ENCODE measurements at places on chromosomes 2 and 18.

DNA sequence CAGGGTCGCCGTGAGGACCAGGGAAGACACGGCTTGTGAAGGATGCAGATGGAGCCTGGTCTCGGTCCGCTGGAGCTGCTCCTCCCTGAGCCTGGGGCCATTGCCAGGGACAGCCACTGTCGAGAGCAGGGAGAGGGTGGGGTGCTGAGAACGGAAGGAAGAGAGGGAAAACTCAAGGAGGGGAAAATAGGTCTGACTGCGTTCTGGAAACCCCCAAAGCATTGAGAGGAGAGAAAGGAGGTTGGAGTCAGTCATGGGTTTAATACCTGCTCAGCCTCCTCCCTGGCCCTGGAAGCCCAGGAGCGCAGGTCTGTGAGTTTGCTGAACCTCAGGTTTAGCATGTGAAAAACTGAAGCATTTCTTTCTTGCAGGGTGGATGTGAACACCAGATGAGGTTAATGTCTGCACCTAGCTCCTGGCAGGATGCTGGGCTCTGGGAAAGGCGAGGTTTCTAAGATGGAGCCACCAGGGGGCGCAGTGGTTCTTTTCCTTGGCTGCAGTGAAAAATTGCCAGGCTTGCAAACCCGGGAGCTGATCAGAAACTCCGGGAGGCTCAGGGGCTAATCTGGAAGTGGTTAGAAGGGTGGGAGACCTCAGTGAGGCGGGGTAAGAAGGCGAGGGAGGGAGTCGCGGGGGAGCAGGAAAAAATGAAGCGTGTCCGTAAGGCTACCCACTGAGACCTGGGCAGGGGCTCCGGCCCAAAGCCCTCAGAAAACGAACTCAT, 33.6 kb upstream of the RNF149 start:
- DNase-seq = no peak

- peak; percentile 4 for DNase-seq
These were observed 27.7 kb upstream of the ACTR2 start for GRCh38 chr2:65199891-65200290.

DNA sequence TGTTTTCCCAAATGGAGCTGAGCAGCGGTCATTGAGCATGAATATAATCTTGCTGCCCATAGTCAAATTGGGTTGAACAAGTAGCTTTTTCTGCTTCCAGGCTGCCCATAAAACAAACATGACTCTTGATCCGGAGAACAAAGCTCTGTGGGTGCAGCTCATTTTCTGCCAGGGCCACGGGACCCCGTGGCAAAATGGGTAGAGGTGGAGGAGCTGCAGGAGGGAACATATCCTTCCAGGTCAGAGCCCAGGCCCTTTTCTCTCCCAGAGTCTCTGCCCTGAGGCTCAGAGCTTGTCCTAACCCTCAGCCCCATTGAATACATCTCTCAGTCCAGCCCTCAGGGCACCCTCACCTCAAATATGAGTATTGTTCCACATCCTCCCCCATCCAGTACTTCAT, 151.6 kb upstream of the TWIST2 start:
- DNase-seq = no peak

DNA sequence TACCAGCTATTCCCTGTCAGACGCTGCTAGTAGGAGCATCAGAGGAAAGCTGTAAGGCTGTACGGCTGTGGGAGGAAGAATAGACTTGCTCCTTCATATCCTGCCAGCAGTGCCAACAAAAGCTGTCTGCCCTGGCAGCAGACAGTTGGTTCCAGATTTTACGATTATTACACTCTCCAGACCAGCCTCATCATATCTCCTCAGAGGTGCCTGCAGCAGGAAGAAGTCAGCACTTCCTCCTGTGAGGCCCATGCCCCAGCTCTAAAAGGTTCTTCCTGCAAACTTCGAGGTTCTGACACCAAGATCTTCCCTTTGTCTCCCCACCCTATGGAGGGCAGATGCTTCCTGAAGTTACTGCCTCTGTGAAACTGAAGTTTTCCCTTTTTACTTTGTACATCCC, 537.7 kb upstream of the PKDCC start:
- DNase-seq = no peak

- DNase-seq = no peak
These were observed 659 bp downstream of the FAM210A start for GRCh38 chr18:13725566-13726231.

DNA sequence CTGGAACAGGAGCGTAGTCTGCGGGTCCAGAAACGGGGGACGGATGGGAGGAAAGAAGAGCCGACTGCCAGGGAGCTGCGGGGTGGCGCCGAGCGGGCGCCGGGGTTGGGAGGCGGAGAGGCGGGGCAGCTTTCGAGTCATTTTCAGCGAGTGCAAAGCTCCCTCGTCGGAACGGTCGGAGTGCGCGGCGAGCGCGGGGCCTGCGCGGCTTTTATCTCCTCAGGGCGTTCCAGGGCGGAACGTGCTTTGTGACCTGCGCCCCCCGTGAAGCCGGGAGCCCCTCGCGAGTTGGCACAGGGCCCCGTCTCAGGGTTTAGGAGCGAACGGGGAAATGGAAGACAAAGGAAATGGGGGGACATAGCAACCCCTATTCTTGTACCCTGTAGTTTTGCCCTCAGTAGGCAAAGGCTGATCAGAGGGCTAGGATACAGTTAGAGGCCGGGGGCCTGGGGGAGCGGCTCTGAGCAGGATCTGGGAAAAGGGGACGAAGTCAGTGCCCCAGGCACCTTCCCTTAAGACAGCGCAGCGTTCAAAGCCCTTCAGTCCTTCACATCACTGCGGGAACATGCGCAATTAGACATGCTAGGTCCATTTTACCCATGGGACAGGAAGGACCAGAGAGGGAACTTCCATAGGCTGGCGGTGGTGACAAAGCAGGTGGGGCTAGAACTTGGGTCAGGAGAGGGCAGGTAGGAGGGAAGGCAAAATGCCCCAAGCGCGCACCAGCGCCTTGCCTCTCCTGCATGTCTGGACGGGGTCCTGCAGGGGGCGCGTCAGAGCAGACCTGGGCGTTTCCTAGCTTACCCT, 60.1 kb upstream of the IL1RL1 start:
- DNase-seq = no peak

- DNase-seq = peak; percentile 76
These were observed 1.2 kb downstream of the CFLAR start for GRCh38 chr2:201116959-201117734.

DNA sequence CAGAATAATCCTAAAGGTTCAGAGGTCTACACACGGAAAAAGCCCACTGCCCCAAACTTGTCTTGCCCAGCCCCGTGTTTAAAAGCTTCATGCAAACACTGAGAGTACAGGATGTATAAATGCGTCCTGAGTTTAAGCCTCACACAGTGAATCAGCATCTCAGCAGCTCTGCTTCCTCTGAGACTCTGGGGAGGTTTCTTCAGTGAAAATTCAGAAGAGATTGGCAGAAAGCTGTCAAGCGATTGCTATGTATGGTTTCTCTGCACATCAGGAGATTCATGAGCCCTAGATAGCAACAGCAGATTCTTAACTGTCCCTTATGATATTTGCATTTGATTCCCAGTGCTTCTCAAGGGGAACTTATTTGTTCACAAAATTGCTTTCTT, 27.1 kb downstream of the CRACDL start:
- DNase-seq = no peak

DNA sequence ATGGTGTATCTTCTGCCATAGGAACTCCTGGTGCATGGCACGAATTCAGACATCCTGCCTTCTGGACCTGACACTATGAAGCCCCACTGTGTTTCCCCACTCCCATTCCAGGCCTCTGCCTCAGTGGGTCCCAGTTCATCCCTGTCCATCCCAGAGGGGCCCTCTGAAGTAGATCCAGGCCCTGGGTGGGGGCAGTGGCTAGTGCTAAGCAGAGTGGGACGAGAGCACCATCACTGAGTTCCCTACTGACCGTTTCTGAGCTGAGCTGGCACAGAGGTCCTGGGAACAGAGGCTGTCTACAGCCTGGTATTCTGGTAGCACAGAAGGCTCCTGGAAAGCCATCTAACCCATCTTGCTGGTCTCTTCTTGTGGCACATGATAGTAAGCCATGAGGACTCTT, 54.0 kb downstream of the ATOH8 start:
- no peak for DNase-seq

GRCh38 chr2:134982603-134983002, 64.0 kb downstream of the CCNT2 start:
- DNase-seq = no peak

GRCh38 chr2:5926871-5927512, 234.8 kb downstream of the SOX11 start:
- no peak for DNase-seq

Data from AG09309 (cell line).